ENCODE measurements at places on chromosomes 11 and 22.

DNA sequence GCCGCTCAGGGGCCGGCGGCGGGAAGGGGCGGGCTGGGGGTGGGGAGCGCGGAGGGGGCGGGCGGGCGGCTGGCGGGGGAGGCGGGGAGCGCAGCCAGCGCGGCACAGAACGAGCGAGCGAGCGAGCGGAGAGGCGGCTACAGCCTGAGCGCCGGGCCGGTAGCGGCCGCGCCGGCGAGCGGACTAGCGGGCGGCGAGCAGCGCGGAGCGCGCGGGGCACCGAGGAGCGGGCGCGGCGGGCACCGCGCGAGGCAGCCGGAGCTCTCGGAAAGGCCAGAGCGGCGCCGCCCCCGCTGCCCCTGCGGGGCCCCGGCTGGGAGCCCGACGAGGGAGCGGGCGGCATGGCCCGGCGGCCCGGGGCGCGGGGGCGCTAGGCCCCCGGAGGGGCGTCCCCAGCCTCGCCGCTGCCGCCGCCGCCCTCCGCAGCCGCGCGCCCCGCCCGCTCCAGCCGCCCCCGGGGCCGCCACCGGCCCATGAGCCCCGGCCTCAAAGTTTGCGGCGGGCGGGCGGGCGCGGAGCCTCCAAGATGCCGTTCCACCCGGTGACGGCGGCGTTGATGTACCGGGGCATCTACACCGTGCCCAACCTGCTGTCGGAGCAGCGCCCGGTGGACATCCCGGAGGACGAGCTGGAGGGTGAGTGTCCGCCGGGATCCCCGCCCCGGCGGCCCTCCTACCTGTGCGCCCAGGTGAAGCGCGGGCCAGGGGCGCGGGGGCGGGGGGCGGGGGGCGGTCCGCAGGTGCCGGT lies at the start of gene CABP7:
Gene CABP7 (plus strand): TSS at position 105 of the 747 bp plus-strand sequence. CDS start 422 bp downstream, at position 527.
- no peak for DNase-seq

- DNase-seq, result peak; percentile 85
Observed at GRCh38 chr11:113189909-113190667, 124.3 kb upstream of the TTC12 start.

GRCh38 chr11:29282088-29282487 lies 734.7 kb downstream of the KCNA4 start:
- peak; percentile 79 for DNase-seq

DNA sequence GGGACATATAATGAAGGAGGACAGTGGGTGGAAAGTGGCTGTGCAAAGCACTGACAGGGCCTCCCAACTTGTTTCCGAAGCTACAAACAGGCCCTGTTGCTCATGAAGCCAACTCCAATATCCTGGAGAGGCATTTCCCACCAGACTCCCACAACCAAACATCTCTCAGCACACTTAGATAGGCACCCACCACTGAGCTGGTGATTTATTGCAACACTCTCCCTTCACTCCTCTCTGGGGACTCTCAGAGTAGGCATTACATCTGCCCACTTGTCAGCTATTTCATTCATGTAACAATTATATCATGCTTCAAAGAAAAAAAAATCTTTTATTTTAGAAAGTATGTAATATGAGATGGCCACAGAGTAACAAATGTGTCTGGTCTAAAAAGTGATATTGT lies 32.1 kb upstream of the PPP2R1B start:
- DNase-seq, result no peak

DNA sequence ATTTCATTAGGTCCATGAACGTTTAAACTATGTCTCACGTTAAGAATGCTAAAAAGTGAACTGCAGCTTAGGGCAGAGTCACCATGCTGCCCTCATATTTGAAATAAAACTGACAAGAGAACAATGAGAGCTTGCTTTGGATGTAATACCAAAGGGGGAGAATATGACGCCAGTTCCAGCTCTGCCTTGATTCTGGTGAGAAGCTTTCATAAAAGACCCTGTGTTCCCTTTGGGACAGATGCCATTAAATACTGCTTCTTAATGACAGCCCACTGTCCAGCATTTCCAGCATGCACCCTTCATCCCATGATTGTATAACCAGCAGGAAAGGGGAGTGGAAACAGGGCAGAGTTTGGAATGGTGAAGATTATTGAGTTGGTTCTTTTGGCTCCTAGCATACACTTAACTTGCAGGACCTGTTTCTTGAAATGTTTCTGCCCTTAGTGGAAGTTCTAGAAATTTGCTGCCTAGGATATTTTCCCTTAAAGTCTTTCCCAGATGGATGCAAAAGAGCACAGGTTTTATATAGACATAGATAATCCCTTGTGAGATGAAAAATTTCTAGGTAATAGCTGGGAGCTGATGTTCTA lies 139.3 kb upstream of the LDLRAD3 start:
- DNase-seq, result no peak
